Epithelial cell of proximal tubule (primary cell): ENCODE measurements at places on chromosomes 4 and X. TPM values are rescaled to one million over a fixed set of nuclear protein-coding genes. Genes with fewer than 3 reads are reported as not detected.

The GTPBP6 gene
- total RNA-seq = 36.2 and 62.4 TPM in 2 replicates

The NAT8L gene
- total RNA-seq = 0.51 and 2.0 TPM in 2 replicates

The ADGRA3 gene
- 33.6 and 35.3 TPM in 2 replicates for total RNA-seq

The TMEM150C gene
- total RNA-seq = 0.36 and 2.9 TPM in 2 replicates

The XG gene
- not detected in 2 replicates for total RNA-seq

The TBCK gene
- total RNA-seq = 11.8 and 20.8 TPM in 2 replicates

The EFHC2 gene
- 0.81 TPM in 1 of 2 replicates, not detected in the other for total RNA-seq

The CAPN6 gene
- 0.36 and 1.2 TPM in 2 replicates for total RNA-seq

DNA sequence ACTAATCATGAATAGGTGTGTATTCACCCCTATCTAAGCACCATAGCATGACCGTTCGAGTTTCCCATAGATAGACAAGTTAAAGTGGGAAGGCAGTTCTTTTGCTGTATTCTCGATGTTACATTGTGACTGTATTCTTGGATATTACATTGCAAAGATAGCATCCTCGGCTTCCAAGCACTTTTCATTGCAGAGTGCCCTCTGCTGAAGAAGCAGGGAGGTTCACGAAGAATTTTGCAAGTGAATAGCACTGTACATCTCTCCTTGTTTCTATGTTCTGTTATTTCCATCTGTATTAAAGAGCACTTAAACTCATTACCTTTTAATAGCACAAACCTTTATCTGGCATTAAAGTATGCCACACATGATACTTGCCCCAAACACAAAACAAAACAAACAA, 426.7 kb upstream of the ARX start:
- no peak for DNase-seq

GRCh38 chrX:37712458-37712857, 26.9 kb downstream of the XK start:
- no peak for DNase-seq

DNA sequence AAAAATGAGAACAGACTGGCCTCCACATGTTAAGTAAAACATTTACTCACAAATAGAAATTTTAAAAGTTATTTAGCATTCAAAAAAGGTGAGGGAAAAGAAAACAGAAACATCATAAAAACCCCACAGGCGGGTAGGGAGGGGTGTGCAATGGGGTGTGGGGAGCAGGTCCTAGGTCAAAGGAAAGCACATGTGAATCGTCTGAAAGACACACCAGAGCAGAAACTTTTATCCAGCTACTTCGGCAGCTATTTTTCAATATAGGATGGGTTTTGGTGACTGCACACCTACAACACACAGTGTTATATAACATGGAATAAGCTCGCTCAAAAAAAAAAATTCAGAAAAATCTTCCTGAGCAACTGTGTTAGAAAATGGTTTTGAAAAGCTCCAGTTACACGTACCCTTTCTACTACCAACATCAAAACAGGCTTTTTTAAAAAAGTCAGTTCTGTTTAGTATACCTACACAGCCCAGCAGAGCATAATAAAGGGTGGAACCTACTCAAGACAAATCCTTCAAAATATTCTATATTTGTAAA, 1.6 kb downstream of the OTUD4 start:
- no peak for DNase-seq

DNA sequence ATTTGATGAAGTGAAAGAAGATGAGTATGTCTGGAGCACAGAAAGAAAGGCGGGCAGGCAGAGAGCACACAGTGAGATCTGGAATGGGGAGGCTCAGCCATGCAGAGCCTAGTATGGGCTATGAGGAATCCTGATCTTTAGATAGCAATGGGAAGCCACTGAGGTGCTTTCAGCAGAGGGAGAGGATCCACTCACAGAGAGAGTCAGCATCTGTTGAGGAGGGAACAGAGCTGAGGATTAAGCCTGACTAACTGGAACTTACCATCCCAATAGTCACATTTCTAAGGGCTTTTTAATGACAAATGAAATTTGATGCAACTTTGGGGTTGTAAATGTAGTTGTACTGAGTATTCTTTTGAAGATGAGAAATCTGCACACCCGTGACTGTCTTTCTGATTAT, 20.6 kb upstream of the FGFBP2 start:
- DNase-seq = no peak

DNA sequence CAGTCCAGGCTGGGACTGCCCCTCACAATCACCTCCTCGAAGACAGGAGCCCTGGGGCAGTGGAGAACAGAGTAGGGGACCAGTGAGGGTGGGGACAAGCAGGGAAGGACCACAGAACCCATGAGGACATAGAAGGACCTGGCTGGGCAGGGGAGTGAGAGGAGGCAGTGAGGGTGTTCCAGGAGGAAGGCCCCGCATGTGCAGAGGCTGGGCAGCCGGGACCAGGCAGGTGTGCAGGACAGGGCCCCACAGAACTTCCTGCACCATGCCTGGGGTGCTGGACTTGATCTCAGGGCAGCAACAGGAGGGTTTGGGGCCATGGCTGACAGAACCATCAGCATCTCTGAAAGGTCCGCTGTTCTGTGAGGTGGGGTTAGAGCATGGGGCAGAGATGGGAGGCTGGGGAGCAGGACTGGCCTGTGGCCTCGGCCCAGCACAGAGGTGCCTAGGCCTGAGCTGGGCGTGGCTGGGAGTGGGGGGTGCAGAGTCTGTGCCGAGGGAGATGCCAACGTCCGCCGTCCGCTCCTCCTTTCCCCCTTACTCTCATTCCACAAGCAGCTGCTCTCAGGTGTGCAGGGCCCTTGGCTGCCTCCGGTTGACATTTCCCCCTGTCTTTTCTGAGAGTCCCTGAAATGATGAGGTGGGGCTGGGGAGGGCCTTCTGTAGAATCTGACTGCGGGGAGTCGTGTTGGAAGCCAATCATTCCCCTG, 40.8 kb downstream of the EVC start:
- no peak for DNase-seq

DNA sequence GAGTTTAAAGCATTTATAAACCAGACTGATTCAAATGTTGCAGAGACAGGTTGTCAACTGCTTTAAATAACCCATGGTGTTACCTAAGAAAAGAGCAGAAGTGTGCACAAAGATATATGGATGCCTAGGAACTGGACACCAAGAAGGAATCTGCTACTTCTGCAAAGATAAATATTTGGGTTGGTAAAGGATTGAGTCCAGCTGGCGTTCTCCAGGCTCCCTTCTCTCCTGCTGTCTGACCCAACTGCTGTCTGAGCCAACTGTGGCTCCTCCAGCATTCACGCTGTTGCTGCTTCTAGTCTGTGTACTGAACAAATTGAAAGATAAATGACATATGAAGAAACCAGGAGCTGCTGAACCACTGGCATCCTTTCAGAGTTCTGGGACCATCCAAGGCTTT, 1167.8 kb upstream of the PRKX start:
- DNase-seq = no peak

- DNase-seq = peak; percentile 81
These were observed 509.6 kb upstream of the DIPK2B start for GRCh38 chrX:45710081-45710801.

DNA sequence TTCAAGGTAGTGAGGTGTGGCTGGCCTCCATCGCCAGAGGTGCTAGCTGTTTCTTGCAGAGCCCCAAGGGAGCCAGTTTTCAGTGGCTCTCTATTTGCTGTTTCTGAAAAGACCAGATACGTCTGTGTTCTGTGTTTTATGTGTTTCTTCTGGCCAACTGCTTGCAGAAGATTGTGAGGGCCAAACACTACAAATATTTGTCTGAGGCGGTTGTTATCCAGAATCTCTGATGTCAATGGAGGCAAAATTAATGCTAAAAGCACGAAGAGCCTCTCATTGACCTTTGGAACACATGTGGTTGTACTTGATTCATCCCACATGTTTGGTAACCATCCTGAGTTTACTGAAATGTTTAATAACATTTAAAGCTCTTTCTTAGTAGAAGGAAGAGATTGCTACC, 113.9 kb downstream of the CT47B1 start:
- no peak for DNase-seq
